Calu3 (cell line): ENCODE measurements at places on chromosomes 2 and 18.

GRCh38 chr2:223782629-223783028 lies 54.8 kb downstream of the AP1S3 start:
- no peak for DNase-seq

GRCh38 chr18:27996801-27997272 lies 180.1 kb downstream of the CDH2 start:
- no peak for DNase-seq

- DNase-seq, result no peak
Observed at GRCh38 chr2:159199236-159199635, 87.3 kb downstream of the WDSUB1 start.

DNA sequence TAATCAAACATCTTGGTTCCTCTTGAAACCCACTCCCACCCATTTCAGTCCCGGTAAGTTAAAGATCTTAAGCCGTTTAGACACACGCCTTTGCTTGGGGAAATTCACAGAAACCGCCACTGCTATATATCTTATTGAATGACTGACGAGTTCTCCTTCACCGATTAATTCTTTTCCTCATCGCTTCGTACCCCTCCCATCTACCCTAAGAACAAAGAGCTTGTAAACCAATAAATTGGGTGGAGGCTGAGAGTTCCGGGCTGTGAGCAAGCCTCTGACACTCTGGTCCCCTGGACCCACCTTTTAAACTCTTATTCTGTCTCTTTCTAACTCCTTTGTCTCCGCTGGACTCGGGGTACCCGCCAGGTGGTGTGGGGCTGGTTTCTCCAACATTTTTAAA lies 30.6 kb downstream of the TMEM131 start:
- no peak for DNase-seq

GRCh38 chr2:58635801-58636375 lies 394.8 kb upstream of the FANCL start:
- no peak for DNase-seq

- no peak for DNase-seq
Observed at GRCh38 chr18:45830917-45831316, 5.4 kb downstream of the SIGLEC15 start.

DNA sequence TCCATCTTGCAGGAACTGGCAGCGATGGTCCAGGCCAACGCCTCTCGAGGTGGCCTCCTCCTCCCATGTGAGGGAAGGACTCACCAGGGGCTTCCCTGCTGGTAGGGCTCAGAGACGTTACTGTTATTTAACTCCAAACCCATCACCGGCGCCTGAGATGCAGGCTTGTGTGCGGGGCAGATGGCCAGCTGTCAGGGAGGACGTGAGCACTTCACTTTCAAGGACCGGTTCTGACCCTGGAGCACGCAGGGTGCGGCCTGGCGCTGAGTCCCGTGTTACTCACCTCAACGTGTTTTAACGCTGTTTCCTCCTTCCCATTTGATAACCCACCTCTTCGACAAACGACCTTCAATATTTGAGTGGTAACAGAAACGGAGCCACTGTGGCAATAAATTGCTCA lies 350.2 kb downstream of the ZNF516 start:
- no peak for DNase-seq

DNA sequence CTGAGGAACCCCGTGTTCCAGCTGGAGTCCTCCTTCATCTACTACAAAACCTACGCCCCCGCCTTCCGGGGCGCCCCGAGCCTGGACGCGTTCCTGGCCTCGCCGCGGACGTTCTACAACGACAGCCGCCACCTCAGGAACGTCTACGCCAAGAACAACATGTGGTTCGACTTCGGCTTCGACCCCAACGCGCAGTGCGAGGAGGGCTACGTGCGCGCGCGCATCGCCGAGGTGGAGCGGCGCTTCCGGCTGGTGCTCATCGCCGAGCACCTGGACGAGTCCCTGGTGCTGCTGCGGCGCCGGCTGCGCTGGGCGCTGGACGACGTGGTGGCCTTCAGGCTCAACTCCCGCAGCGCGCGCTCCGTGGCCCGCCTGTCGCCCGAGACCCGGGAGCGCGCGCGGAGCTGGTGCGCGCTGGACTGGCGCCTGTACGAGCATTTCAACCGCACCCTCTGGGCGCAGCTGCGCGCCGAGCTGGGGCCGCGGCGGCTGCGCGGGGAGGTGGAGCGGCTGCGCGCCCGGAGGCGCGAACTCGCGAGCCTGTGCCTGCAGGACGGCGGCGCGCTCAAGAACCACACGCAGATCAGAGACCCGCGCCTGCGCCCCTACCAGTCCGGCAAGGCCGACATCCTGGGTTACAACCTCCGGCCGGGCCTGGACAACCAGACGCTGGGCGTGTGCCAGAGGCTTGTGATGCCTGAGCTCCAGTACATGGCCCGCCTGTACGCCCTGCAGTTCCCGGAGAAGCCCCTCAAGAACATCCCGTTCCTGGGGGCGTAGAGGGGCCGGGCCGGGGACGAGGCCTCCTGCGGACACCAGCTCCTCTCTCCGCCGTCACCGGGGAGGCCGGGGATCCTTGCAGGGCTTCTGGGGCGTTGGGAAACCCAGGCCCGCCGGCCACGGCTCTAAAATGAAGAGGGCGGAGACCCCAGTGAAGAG lies 5.3 kb upstream of the NEU4 start:
- peak; percentile 18 for DNase-seq

GRCh38 chr18:39909706-39910105 lies 2045.3 kb upstream of the PIK3C3 start:
- DNase-seq, result no peak
